ENCODE measurements at places on chromosomes 7 and 10.

GRCh38 chr7:127950233-127950935 is 80.9 kb downstream of the LRRC4 start:
- no peak for DNase-seq

- DNase-seq = no peak
Observed at GRCh38 chr7:55569797-55570196, 2.5 kb downstream of the VOPP1 start.

GRCh38 chr7:44325811-44326241 is 432 bp upstream of the CAMK2B start:
- DNase-seq = no peak

- DNase-seq = peak; percentile 68
Observed at GRCh38 chr10:71302874-71303568, 16.0 kb upstream of the SLC29A3 start.
